ENCODE measurements at places on chromosomes 5 and 9. TPM values are rescaled to one million over a fixed set of nuclear protein-coding genes. Genes with fewer than 3 reads are reported as not detected.

MPDZ gene
- 15.5 TPM for total RNA-seq

RLN2 gene
- not detected for total RNA-seq

N4BP3 gene
- total RNA-seq, result 10.4 TPM

LIX1 gene
- total RNA-seq, result 2.0 TPM

GCNT4 gene
- total RNA-seq, result 63.2 TPM

Data from G401 (cell line).